ENCODE measurements at places on chromosomes 12 and 14. TPM values are rescaled to one million over a fixed set of nuclear protein-coding genes. Genes with fewer than 3 reads are reported as not detected.

- no peak for DNase-seq
These were observed 8.3 kb downstream of the FMNL3 start for GRCh38 chr12:49698619-49699545.

ETNK1 gene
- total RNA-seq: 84.3 TPM

ACOT6 gene
- not detected for total RNA-seq

IL23A gene
- total RNA-seq: not detected

DNA sequence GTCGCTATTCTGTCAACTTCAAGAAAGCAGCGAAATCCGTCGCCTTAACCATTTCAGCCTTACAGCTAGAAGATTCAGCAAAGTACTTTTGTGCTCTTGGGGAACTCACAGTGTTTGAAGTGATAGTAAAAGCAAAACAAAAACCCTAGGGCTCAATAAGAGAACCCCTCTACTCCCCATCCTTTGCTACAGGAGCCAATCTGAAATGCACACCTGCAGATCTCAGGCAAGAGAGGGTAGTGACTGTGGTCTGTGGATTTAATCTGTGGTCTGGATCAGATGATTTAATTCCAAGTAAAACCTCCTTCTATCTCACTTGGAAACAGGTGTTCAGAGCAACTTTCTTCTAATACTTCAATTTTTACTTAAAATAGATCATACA lies 422.9 kb upstream of the OR4E1 start:
- DNase-seq: no peak

BDKRB1 gene
- 3.0 TPM for total RNA-seq

GRCh38 chr14:75619548-75619947 lies 41.1 kb downstream of the ERG28 start:
- DNase-seq: no peak

GRCh38 chr14:103129301-103130016 lies 6.2 kb downstream of the TNFAIP2 start:
- no peak for DNase-seq

DNA sequence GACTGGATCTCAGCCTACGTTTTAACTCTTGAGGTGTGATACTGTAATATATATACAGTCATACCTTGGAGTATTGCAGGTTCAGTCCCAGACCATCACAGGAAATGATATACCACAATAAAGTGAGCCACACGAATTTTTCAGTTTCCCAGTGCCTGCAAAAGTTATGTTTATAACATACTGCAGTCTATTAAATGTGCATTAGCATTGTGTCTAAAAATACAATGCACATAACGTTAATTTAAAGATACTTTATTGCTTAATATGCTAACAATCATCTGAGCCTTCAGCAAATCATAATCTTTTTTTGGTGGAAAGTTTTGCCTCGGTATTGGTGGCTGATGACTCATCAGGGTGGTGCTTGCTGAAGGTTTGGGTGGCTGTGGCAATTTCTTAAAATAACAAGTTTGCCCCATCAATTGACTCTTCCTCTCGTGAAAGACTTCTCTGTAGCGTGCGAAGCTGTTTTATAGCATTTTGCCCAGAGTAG lies 18.9 kb downstream of the PYROXD1 start:
- no peak for DNase-seq

DNA sequence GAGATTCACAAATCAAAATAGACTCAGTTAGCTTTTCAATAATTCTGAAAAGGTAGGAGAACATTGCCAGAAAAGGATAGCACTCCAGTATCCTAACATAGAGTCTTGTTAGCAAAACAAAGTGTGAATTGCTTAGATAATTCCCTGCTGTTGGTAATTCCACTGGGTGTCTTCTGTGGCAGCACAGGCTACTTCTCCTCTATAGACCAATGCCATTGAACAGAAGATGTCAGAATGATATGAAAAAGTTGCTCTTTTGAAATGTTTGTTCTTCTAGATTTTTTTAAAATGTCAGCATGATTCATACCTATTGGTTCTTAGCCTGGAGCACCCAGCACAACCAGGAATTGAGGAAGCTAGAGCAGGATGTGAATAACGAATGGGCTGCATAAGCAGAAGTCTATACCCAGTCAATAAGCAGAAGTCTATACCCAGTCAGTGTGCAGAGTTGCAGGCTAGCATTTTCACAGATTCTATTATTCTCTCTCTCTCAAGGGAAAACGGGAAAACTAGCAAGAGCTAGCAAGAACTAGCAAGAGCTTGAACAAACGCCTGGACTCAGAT lies 112.8 kb downstream of the SYT1 start:
- no peak for DNase-seq

DNA sequence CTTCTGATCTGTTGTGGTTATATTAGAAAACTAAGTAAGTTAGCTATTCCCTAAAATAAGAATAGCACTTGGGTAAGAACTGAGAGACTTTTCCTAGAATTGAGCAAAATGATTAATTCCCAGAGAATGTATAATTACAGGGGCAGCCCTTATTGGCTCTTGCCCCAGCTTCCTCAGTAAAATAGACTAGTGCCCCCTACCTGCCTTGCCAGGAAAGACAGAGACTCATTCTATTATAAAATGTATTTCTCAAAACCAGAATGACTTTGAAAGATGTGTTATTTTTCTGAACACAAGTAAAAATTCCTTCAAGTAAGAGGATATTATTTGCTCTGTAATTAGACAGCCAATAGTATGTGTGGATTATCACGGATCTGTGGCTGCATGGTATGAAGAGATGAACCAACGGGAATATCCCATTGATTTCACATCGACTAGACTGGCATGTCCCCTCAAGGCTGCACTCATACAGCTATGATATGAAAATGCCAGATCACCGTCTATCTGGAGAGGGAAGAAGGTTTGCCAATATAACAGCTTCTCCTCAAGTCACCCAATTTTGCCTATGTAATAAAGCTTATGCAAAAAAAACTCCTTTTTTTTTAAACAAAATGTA lies 7.4 kb upstream of the GLRX5 start:
- DNase-seq: no peak

Measured in urinary bladder (tissue), 4 donors.